ENCODE measurements at places on chromosomes 3 and 15. TPM values are rescaled to one million over a fixed set of nuclear protein-coding genes. Genes with fewer than 3 reads are reported as not detected.

ZNF619 gene
- 7.4 TPM for total RNA-seq

ASB14 gene
- total RNA-seq: not detected

- no peak for DNase-seq
Measured at GRCh38 chr3:71542521-71543370, 40.8 kb downstream of the FOXP1 start.

DNA sequence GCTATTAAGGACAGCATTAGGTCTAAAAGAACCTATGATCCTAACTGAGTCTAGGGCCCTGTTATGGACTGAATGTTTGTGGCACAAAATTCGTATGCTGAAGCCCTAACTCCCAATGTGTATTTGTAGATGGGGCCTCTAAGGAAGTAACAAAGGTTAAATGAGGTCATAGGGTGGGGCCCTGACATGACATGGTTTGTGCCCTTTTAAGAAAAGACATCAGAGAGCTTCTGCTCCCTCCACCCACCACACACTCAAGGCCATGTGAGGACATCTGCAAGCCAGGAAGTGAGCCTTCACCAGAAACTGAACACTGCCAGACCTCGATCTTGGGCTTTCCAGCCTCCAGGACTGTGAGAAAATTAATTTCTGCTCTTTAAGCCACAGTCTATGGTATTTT lies 49.2 kb downstream of the PHC3 start:
- peak; percentile 54 for DNase-seq

GRCh38 chr15:99613887-99614647 lies 48.3 kb downstream of the MEF2A start:
- DNase-seq: no peak

- no peak for DNase-seq
Measured at GRCh38 chr3:142318331-142318730, 92.9 kb upstream of the GK5 start.

DNA sequence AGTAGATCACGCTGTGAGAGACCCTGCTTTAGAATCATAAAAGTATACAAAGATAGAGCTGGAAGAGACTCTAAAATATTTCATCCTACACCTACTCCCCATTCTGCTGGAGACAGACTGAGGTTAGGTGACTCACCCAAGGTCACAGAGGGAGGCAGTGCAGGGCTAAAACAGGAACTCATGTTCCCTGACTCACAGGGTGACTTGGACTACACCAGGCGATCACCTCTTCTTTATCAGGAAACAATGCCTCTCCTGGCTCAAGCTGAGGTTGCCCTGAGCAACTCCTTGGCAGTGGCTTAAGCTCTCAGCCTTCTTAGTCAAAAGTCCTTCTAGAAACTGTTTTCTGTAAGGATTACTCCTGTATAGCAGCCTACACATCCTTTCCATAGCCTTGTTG lies 26.4 kb upstream of the TNFAIP8L3 start:
- DNase-seq: peak; percentile 26
